ENCODE measurements at places on chromosomes 12 and 14. TPM values are rescaled to one million over a fixed set of nuclear protein-coding genes. Genes with fewer than 3 reads are reported as not detected.

DNA sequence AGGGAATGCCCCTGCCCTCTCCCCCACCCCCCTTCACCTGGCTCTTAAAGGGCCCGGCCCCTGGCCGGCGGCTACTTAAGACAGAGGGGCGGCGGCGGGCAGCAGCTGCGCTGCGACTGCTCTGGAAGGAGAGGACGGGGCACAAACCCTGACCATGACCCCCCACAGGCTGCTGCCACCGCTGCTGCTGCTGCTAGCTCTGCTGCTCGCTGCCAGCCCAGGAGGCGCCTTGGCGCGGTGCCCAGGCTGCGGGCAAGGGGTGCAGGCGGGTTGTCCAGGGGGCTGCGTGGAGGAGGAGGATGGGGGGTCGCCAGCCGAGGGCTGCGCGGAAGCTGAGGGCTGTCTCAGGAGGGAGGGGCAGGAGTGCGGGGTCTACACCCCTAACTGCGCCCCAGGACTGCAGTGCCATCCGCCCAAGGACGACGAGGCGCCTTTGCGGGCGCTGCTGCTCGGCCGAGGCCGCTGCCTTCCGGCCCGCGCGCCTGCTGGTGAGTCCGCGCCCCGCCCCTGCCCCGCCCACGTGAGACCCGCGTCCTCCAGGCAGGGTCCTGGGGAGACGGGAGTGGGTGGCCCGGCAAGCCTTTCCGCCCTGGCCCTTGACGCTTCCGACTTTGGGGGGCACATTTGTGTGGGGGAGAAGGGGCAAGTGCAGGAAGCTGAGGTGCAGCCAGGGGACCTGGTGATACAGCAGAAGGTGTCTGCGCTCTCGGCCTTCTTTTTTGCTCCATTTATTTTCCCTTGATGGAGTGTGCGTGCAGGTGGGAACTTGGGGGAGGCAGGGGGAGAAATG is at the start of gene IGFBP6:
Gene IGFBP6 (plus strand): TSS at position 104 of the 790 bp plus-strand sequence. CDS start 51 bp downstream, at position 155.
- DNase-seq, result peak; percentile 61

DNA sequence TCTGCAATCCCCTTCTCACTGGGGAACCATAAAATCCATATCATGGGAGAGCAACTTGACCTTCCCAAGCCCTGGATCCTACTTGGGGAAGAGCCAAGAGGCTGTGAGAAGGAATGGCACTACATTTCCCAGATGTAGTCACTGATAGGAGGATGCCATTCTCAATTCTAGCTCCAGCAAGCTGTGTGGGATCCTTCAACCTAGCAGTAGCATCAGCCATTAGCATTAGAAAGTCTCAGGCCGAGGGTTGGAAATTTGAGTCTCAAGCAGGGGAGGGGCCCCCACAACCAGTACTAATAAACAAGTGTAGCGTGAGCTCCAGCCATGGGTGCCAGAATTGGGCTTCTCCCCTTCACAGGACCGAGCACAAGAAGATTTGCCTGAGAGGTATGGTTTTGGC is 84.3 kb upstream of the NELL2 start:
- DNase-seq, result no peak

- no peak for DNase-seq
Measured at GRCh38 chr14:72682188-72682587, 211.7 kb downstream of the DPF3 start.

- no peak for DNase-seq
Measured at GRCh38 chr14:63843796-63844195, 9.0 kb upstream of the SYNE2 start.

DNA sequence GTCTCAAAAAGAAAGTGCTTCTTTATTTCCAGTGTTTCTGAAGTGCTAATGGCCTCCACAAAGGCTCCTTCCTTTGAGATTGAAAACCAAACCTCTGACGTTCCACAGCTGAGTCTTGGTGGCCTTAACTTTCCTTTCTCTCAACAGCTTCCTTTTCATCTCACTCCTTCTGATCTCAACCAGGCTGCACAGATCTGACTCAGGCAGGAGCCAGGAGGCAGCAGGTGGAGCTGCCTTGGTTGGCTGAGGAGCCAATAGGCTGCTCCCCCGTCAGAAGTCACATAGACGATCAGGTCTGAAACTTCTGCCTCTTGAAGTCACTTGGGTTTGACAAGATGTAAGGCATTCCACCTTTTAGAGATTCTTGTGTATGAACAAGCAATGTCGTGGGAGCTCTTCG is 9.1 kb upstream of the KCNA5 start:
- no peak for DNase-seq

DNA sequence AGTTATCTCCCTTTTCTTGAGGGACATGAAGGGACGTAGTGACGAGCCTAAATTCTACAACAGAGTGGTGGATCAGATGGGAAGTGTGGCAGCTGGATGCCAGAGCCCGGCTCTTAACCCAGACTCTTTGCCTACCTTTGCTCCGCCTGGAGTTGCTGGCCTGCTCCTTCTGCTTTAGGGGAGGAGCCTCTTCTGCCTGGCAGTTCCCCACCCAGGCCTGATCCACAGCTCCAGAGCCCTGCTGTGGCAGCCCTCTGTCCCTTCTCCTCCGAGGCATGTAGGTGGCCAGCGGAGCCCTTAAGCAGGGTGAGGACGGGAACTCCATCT is 2.3 kb upstream of the PRPH start:
- DNase-seq, result no peak

DNA sequence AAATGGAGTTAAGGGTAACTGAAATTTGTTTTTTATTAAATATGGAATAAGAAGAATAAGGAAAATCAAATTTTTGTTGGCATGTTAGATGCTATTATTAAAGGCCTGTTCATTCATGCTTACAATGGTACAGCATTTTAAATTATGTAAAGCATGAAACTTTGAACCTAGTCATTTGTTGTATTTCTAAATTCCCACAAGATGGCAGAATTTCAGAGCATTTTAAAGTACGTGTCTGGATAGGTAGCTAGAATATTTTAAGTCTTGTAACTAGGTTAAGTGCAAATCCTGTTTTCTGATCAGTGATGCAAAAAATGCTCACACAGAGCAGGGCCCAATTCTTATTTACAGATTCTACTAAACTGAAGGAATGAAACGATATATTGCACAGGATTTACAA is 585.6 kb upstream of the MIS18BP1 start:
- DNase-seq, result no peak

GRCh38 chr12:114684098-114684869 is at the start of gene TBX3:
TSS of gene TBX3 (minus strand) at chr12:114684175. CDS start at chr12:114683200, 975 bp downstream.
- peak; percentile 85 for DNase-seq

- no peak for DNase-seq
Measured at GRCh38 chr14:21860172-21860571, 186.6 kb upstream of the OR4E1 start.

GRCh38 chr12:63930971-63931370 is 86.5 kb downstream of the SRGAP1 start:
- no peak for DNase-seq

DNA sequence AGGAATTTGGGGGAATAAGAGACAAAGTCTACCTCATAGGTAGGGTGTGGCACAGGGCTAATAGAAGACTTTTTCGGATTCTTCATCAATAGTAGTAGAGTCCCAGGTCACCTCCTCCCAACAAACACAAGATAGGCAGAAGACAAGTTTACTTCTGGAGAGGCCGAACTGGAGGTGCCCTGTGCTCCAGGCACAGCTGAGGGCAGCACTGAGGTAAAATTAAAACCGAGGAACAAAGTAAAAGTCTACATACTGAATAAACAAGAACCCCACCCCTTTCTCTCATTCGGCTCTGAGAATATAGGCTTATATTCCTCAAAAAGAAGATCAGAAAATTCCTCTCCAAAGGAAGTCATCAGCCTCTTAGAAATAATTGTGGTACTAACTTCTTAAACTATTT is 161.5 kb downstream of the SEC23A start:
- no peak for DNase-seq

DNA sequence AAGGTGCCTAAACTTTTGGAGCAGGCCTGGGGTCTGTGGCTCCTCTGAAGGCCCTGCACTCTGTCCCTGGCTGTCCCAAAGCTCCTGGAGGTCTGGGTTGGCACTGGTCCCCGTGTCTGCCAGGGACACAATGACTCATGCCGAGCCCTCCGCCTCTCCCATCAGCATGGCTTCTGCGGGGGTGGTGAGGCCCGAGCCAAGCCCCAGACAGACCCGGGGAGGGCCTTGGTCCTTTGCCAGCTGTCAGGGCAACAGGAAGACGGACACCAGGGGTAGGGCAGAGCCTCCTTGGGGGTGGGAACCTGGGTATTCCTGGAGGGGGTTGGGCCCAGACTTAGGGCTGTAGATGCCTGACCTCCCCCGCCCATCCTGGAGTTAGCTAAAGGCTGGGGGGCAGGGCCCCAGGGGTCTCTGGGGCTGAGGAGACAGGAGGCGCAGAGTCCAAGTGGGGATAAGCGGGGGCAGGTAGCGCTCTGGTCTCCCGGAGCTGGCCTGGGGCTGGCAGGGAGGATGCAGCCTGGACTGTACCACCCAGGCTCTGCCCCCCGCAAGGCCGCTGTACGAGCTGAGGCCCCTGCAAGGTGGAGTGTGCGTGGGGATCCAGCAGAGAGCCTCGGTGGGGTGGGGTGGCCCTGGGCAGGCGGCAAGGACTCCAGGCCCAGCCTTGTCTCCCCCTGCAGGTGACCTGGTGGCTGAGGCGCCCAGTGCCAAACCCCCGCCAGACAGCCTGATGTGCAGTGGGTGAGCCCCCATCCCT is 16.4 kb upstream of the PUS1 start:
- DNase-seq, result peak; percentile 50

DNA sequence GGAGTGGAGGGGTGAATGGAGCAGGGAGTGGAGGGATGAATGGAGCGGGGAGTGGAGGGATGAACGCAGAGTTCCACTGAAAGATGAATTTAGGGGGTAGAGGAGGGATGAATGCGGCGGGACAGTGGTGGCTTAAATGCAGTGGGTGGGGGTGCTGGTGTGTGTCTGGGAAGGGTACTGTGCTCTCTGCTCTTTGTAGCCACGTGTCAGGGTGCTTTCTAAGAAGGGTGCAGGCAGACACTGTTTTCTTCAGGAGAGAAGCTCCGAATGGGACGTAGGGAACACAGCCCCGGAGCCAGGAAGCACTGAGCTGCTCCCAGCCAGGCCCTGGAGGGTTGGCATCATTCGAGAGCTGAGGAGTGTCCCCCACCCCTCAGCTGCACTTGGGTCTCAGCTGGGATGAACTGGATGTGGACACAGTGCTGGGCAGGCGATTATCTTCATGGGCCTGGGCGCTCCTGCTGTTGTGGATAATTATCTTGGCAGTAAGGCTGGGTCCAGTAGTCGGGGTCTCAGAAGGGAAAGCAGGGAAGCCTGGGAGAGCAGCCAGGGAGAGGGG is 9.5 kb upstream of the CEP170B start:
- no peak for DNase-seq

DNA sequence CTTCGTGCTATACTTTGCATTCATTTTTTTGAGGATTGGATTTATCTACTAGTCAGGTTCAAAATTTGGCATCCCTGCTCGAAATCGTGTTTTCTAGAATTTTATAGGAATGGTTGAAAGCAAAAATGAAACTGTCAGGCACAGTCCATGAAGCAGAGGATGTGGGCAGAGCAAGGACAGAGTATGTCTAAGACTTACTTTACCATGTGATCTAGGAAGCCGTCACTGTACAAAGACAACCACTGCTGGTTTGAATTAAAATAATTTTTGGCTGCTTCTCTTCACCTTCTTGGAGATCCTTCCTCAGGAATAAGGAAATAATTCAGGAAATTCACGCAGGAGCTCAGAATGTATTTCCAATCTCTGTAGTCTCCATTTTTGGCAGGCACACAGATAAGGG is 31.6 kb upstream of the SGPP1 start:
- no peak for DNase-seq

DNA sequence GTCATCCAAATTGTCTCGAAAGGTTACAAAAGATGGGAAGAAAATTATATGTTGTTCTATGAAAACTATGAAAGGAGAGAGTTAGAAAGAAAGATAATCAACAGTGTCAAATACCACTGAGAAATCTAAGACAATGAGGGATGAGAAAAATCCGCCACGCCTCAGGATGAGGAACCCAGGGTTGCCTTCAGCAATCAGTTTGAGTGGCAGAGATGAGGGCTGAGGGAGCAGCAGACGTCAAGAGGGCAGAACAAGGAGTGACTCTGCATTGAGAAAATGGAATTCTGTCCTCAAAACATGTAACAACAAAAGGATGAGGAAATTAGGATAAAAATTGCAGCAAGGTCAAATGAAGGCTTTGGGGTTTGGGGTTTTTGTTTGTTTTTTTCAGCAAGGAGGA is 18.3 kb upstream of the OXA1L start:
- DNase-seq, result no peak

DNA sequence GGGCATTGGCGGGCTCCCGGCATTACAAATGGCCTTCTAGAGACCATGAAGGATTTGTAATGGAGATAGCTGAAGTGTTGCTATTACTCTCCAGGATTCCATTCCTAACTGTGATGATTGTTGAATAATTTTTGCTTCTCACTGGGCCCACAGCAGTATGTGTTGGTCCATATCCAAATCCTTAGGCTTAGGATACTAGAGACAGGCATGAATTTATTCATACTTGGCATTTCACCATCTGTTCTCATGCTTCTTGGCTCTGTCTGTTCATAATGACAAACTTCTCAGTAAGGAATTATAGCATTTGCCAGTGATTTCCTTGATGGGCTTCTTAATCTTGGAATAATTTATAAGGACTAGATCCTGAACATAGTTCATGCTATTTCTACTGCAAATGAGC is 832.9 kb downstream of the C12orf50 start:
- no peak for DNase-seq

DNA sequence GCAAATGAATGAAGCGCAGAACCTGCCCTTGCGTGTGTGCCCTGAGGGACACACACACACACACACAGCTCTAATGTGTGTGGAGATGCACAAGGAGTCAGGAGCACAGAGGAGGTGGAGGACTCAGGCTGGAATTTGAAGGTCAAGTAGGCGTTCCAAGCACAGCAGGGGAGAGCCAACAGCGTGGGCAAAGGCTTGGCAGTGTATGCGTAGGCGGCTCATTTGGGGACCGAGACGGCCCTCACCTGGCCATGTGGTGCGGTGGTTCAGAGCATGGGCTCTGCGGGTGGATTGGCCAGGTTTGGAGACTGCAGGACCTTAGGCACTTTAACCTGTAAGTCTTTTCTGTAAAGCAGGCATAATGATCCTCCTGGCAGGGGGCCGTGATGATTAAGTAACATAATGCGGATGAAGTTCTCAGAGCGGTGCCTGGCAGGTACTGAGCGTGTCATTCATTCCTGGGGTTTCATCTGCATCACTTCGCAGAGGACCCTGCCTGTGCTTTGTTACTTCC is 69.5 kb upstream of the SLC24A4 start:
- DNase-seq, result no peak

GRCh38 chr12:69996241-69996640 is 171.2 kb downstream of the MYRFL start:
- DNase-seq, result no peak

GRCh38 chr12:92143258-92143657 is 2.4 kb downstream of the BTG1 start:
- no peak for DNase-seq

The MYF6 gene
- total RNA-seq, result not detected

The MYRFL gene
- total RNA-seq, result not detected

The PPP1R36 gene
- 4.8 TPM for total RNA-seq

The EGLN3 gene
- total RNA-seq, result 6.9 TPM

The OLR1 gene
- total RNA-seq, result 2.7 TPM

The SLC7A7 gene
- 39.8 TPM for total RNA-seq

The PTGES3 gene
- total RNA-seq, result 84.0 TPM

The RASSF8 gene
- total RNA-seq, result 87.2 TPM

The CCDC196 gene
- total RNA-seq, result not detected

The CACNA1C gene
- total RNA-seq, result 6.3 TPM
